ENCODE measurements at places on chromosomes 5 and 9. TPM values are rescaled to one million over a fixed set of nuclear protein-coding genes. Genes with fewer than 3 reads are reported as not detected.

- H3K4me1 ChIP-seq = no peaks in the 10 kb centered on the region
- no peak overlapping the region for H3K27ac ChIP-seq
- H3K27me3 ChIP-seq = no peaks in the 10 kb centered on the region
- H3K4me3 ChIP-seq = no peak overlapping the region
These were observed 5.7 kb downstream of the SPARC start for GRCh38 chr5:151680944-151681427.

DNA sequence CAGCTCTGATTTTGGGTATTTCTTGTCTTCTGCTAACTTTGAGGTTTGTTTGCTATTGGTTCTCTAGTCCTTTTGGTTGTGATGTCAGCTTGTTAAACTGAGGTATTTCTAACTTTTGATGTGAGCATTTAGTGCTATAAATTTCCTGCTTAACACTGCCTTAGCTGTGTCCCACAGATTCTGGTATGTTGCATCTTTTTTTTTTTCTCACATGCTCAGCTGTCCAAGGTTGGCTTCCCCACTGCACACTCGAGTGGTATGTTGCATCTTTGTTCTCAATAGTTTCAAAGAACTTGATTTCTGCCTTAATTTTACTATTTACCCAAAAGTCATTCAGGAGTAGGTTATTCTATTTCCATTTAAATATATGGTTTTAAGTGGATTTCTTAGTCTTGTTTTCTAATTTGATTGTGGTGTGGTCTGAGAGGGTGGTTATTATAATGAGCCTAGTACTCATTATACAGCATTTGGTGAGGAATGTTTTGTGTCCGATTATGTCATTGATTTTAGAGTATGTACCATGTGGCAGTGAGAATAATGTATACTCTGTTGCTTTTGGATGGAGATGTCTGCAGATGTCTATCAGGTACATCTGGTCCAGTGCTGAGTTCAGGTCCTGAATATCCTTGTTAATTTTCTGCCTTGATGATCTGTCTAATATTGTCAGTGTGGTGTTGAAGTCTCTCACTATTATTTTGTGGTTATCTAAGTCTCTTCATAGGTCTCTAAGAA is 42.2 kb upstream of the IFNE start:
- no peak for DNase-seq
- H3K4me1 ChIP-seq = no peaks in the 10 kb centered on the region
- no peak overlapping the region for H3K4me3 ChIP-seq
- no peaks in the 10 kb centered on the region for H3K27me3 ChIP-seq

DNA sequence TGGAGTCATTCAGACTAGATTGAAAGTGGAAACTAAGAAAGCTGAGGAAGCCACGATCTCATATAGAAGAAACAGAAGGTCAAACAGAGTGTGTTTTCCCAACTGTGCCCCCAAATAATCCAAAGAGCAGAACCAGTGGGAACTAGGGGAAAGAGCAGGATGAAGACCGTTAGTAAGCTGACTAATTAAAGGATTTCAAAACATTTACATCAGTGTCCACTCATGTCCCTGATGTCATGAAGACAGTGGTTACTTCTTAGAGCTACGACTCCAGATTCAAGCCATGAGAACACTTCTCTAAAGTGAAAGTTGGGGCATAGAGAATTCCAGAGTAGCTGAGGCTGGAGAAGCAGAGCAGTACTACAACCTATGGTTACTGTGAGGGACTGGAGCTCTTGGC is 119.6 kb upstream of the SLC12A2 start:
- no peaks in the 10 kb centered on the region for H3K36me3 ChIP-seq
- H3K27me3 ChIP-seq = no peaks in the 10 kb centered on the region
- no peak for DNase-seq
- H3K4me1 ChIP-seq = peaks cover 7% of the 10 kb centered on the region
- no peak overlapping the region for H3K27ac ChIP-seq

DNA sequence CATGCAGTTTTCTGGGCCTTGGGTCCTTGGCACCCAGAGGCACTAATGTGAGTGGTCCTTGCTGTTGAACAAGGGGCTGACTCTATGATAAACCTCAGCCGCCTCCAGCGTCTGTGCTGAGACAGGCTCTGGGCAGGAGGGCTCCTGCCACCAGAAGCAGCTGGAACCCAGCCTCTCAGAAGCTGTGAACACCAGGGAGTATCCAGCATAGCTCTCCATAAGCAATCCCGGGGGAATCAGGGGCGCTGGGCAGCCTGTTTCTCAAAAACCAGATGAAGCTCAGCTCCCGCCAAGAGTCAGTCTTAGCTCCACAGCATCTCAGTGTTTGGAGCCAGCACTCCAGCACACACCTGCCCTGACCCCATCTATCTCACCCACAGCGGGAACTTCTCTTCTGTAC is 170.2 kb downstream of the HSPA4 start:
- DNase-seq = no peak
- H3K4me3 ChIP-seq = no peak overlapping the region
- H3K27me3 ChIP-seq = no peaks in the 10 kb centered on the region
- H3K4me1 ChIP-seq = no peaks in the 10 kb centered on the region

AFAP1L1 gene
- polyA plus RNA-seq = not detected

WNT8A gene
- not detected for polyA plus RNA-seq

DNA sequence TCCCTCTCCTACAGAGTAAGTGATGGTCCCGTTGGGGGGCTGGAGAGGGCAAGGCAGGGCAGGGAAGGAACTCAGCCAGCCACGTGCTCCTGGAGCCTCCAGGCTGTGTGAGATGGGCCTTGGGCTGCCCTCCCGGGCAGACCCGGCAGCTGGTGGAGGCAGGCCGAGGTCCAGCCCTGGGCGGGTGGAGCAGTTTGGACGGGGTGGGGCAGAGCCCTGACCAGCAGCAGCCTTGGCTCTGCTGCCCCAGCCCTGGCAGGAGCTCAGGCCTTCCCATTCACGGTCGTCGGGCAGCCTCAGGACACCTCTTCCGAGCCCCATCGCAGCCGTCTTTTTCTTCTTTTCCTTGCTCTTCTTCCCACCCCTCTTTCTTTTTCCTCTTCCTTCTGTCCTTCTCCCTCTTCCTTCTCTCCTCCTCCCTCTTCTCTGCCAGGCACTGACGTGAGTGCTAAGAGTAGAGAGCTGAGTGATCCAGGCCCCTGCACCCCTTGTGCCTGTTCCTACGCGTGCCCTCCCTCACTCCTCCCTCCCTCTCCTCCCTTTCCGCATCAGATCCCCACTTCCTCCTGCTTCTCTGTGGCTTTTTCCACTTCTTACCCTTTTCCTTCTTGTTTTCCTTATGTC is 42.8 kb downstream of the AMBP start:
- no peaks in the 10 kb centered on the region for H3K4me1 ChIP-seq
- DNase-seq = no peak
- no peaks in the 10 kb centered on the region for H3K36me3 ChIP-seq
- no peak overlapping the region for H3K4me3 ChIP-seq
- H3K27ac ChIP-seq = no peak overlapping the region
- no peaks in the 10 kb centered on the region for H3K27me3 ChIP-seq

- no peaks in the 10 kb centered on the region for H3K27me3 ChIP-seq
- DNase-seq = no peak
- no peaks in the 10 kb centered on the region for H3K36me3 ChIP-seq
- no peak overlapping the region for H3K4me3 ChIP-seq
These were observed 276.0 kb upstream of the RGMB start for GRCh38 chr5:98497418-98497817.

- no peak for DNase-seq
- H3K4me1 ChIP-seq = no peaks in the 10 kb centered on the region
- H3K36me3 ChIP-seq = peaks cover 23% of the 10 kb centered on the region
- H3K4me3 ChIP-seq = no peak overlapping the region
These were observed 84.9 kb downstream of the MTREX start for GRCh38 chr5:55392669-55393068.
